Activated CD4-positive, alpha-beta memory T cell treated with anti-CD3 and anti-CD28 coated beads, Interleukin-2, amount 10 ng/mL, durations not matched to agents 7 days and 5 days (primary cell): ENCODE measurements at places on chromosomes 16 and 17.

GRCh38 chr16:75326333-75326732 is 74.9 kb upstream of the BCAR1 start:
- H3K27ac ChIP-seq = no peak overlapping the region
- H3K36me3 ChIP-seq = no peaks in the 10 kb centered on the region
- peaks cover 19% of the 10 kb centered on the region for H3K27me3 ChIP-seq
- no peak for DNase-seq
- peaks cover 10% of the 10 kb centered on the region for H3K4me1 ChIP-seq
- H3K4me3 ChIP-seq = no peak overlapping the region

DNA sequence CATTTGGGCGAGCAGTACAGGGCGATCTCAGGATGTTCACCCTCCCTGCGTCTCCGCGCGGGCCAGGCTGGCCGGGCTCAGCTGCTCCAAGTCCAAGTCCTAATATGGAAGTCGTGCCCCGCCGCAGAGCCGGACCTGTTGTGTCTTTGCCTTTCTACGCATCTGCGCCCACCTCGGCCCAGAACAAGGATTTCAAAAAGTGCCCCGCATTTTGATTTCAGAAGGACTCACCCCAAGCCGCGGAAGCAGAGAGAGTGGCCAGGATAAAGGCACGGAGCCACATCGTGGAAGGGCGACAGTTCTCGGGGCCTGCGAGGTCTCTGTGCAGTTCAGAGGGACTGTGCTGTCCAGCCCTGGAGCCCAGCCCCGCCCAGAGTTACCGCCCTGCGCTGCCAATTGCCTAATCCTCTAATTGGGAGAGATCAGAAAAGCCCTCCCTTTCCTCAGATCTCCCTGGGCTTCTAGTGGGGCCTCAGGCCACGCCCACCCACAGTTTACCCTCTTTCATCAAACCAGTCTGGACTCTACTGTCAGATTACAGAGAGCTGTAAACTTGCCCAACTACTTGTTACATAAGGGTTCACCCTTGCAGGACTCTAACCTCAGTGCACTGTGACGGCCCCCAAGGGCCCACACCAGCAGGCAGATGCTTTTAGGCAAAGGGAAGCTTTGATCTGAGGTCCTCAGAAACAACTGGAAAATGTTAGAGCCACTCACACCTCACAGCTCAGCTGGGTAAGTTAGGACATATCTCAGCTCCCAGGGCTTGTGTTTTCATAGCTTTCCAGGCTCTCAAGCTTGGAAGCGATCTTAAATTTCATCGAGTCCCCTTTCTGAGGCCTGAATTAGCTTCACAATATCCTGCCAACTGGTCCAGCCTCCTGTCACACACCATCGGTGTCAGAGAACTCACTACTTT is at the start of gene CES1:
TSS of gene CES1 (minus strand) at position 324 of the 919 bp plus-strand sequence. CDS start at position 283, 41 bp downstream.
- no peak for DNase-seq
- peaks cover 2% of the 10 kb centered on the region for H3K27me3 ChIP-seq
- no peaks in the 10 kb centered on the region for H3K36me3 ChIP-seq
- H3K27ac ChIP-seq = no peak within 1 kb of the TSS

GRCh38 chr17:42361781-42362186 is 26.5 kb downstream of the STAT3 start:
- peak overlapping the region; percentile 42 for H3K27ac ChIP-seq
- H3K36me3 ChIP-seq = peaks cover 46% of the 10 kb centered on the region
- H3K4me3 ChIP-seq = no peak overlapping the region
- DNase-seq = peak; percentile 60
- H3K27me3 ChIP-seq = no peaks in the 10 kb centered on the region

- no peak overlapping the region for H3K4me3 ChIP-seq
- no peak for DNase-seq
- peaks cover 9% of the 10 kb centered on the region for H3K4me1 ChIP-seq
- H3K27me3 ChIP-seq = no peaks in the 10 kb centered on the region
Observed at GRCh38 chr16:79303959-79304387, 296.6 kb downstream of the MAF start.

GRCh38 chr17:7782240-7782639 is 51.8 kb upstream of the KDM6B start:
- H3K27me3 ChIP-seq = peaks cover 12% of the 10 kb centered on the region
- no peaks in the 10 kb centered on the region for H3K36me3 ChIP-seq
- H3K4me1 ChIP-seq = no peaks in the 10 kb centered on the region
- no peak for DNase-seq
- no peak overlapping the region for H3K4me3 ChIP-seq

DNA sequence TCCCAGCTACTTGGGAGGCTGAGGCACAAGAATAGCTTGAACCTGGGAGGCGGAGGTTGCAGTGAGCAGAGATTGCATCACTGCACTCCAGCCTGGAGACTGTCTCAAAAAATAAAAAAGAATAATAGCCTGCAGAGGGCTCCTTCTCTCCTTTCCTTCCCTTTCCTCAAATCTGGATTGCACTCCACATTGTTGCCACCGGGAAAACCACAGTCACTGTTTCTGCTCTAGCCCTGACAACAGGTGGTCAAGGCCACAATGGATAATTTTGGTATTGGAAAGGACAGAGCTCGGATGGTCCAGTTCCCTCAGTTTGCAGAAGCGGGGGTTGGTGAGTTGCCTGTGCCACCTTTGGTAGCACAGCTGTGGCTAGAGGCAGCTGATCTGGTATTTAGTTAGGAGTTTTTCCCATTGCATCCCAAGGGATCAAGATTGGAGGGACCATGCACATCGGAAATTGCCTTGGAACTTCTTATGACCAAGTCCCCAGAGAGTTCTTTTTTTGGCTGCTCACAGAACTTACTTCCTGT is 44.7 kb upstream of the PRSS54 start:
- H3K27me3 ChIP-seq = peaks cover 18% of the 10 kb centered on the region
- no peaks in the 10 kb centered on the region for H3K36me3 ChIP-seq
- peaks cover 12% of the 10 kb centered on the region for H3K4me1 ChIP-seq
- H3K4me3 ChIP-seq = no peak overlapping the region

- no peaks in the 10 kb centered on the region for H3K36me3 ChIP-seq
- H3K27me3 ChIP-seq = no peaks in the 10 kb centered on the region
- peaks cover 13% of the 10 kb centered on the region for H3K4me1 ChIP-seq
- no peak overlapping the region for H3K27ac ChIP-seq
- DNase-seq = no peak
Observed at GRCh38 chr17:81824595-81824994, 8.5 kb downstream of the MCRIP1 start.

GRCh38 chr16:11015076-11015475 is 70.7 kb downstream of the CLEC16A start:
- H3K27ac ChIP-seq = no peak overlapping the region
- no peaks in the 10 kb centered on the region for H3K27me3 ChIP-seq
- H3K4me3 ChIP-seq = no peak overlapping the region
- peaks cover 42% of the 10 kb centered on the region for H3K36me3 ChIP-seq
- no peak for DNase-seq
